Activated CD8-positive, alpha-beta T cell treated with anti-CD3 and anti-CD28 coated beads for 36 hours (primary cell): ENCODE measurements at places on chromosomes 2 and 18.

DNA sequence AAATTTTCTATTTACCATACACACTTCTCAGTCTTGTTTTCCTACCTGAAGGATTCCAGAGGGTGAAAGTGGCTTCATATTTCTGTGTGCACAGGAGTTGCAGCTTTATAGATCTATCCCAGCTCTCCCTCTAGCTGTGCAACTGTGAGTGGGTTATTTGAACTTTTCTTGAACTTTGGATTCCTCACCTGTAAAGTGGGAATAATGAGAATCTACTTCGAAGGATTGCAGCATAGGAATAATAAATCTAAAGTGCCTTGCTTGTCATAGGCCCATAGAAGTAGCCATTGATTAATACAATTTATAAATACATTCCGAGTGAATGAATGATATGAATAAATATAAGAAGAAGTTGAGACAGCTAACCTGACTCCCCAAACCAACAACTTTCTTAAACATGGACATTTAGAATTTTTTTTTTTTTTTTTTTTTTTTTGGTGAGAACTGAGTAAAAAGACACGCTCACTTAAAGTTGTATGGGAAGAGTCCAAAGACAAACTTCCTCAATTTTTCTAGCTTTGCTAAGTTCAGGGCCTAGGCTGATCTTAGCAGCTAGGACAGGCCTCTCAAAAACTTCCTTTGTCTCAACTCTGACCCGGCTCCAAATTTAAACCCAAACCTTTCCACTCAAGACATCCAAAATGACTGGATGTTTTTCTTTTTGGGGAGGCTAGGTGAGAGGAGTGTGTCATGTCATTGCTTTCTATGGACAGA lies 203.3 kb upstream of the FBXO11 start:
- DNase-seq: no peak

DNA sequence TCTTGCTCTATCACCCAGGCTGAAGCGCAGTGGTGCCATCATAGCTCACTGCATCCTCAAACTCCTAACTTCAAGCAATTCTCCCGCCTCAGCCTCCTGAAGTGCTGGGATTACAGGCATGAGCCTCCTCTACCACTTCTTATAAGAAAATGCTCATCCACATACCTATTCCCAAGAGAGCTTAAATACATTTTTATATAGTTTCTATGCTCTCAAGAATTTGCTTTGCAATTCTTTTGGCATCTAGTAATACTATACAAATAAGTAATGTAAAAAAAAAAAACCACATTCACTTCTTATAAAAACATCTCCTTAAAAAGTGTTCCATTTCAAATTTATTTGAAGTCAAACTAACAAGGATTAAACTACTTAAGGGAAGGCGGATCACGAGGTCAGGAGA lies 197.3 kb downstream of the DNAH7 start:
- no peak for DNase-seq

DNA sequence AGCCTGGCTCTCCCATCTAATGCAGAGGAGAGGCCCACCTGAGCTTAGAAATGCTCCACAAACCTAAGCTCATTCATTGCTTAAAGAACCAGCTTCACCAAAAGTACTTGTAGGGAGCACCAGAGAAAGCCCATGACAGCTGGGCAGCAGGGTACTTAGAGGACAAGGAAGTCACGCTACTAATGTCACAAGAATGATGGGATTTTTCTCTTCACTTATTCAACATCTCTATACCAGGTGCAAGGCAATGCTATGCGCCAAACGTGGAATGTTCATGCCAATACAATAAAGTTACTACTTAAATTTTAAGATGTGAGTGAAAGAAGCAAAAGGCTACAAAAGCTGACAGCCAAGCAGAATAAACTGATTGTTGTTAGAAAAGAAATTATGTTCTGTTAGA lies 36.0 kb downstream of the LONRF2 start:
- DNase-seq: no peak

- DNase-seq: no peak
Measured at GRCh38 chr2:217920879-217921603, 81.8 kb downstream of the TNS1 start.

DNA sequence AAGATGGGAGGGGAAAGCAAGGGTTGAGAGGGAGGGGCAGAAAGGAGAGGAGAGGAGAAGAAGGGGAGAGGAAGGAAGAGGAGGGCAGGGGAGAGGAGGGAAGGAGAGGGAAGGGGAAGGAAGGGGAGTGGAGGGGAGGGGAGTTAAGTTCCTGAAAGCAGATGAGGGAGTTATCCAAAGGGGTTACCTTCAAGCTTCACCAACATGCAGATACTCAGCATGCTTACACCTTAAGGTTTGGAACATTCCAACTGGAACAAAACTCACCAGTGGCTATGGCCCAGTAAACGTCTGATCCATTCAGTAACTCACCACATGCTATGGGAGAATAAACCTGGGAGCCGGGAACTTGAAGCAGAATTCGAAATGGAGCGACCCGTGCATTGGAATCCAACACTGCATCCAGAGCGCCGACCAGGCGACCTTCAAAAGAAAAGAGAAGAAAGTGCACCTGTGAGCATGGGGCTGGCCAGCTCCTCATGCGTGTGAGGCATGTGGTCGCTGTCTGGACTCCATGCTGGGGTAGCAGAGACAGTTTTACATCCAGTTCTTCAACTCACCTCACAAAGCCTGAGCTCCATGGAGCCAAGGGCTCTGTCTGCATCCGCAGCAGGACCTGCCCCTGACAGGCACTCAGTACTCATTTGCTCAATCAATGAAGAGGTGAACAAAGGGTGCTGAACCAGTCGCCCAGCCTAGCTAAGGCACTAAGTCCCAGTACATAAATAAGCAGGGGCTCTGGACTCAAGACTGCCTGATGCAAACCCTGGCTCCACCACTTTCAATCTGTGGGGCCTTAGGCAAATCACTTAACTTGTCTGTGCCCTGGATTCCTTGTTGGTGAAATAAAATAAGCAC lies 61.0 kb downstream of the TBC1D8 start:
- DNase-seq: no peak

- DNase-seq: no peak
Measured at GRCh38 chr2:119837759-119838158, 78.0 kb downstream of the PTPN4 start.

GRCh38 chr18:44298566-44298965 lies 382.1 kb upstream of the SETBP1 start:
- no peak for DNase-seq

DNA sequence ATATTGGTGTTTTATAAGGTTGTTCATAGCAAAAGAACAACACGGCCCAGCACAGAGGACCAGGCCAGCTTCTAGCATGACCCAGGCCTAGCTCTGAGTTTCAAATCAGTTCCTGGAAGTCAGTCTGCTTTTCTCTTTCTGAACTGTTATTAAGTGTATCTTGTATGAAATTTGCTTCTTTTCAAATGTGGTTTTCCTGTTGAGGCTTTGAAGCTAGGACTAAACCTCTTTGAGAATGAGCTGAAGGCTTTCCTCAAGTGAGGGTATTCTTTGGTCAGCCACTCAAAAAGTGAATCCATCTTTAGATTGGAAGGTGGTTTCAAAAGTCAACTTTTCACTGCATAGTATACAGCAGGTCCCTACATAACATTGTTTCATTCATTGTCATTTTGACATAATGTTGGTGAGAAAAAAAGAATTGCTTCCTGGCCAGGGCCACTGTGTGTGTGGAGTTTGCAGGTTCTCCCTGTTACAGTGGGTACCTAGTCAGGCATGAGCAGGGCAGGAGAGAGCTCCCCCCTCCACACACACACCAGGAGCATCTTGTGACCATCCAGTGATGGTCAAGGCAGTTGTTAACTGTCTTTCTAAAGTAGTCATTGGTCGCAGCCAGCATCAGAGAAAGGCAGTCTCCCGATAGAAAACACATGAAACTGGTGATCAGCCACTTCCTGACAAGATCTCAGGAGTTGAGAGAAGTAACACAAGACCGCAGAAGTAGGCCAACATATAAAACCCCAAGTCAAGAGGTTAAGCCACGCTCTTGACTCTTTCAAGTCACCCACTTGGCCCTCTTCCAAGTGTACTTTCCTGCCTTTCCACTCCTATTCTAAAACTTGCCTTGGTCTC lies 6.7 kb upstream of the ACAA2 start:
- DNase-seq: peak; percentile 60

- DNase-seq: no peak
Measured at GRCh38 chr2:227410191-227410590, 22.4 kb upstream of the SCYGR1 start.

DNA sequence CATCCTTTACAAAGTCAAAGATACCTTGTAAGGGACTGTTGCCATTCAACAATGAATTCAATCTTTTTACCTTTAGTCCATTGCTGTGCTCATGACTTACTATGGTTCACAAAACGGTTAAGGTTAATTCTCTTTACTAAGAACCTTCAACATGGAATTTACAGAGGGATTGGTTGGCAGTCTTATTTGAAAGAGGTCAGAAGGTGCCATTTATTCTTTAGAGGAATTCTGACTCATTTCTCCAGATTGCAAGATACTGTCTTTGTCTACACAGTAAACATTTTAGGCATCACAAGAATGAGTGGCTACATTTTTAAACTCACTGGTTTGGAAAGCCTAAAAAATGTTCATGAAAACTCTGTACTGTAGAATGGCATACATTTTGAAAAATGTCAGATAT lies 17.4 kb downstream of the KCNH7 start:
- DNase-seq: no peak

DNA sequence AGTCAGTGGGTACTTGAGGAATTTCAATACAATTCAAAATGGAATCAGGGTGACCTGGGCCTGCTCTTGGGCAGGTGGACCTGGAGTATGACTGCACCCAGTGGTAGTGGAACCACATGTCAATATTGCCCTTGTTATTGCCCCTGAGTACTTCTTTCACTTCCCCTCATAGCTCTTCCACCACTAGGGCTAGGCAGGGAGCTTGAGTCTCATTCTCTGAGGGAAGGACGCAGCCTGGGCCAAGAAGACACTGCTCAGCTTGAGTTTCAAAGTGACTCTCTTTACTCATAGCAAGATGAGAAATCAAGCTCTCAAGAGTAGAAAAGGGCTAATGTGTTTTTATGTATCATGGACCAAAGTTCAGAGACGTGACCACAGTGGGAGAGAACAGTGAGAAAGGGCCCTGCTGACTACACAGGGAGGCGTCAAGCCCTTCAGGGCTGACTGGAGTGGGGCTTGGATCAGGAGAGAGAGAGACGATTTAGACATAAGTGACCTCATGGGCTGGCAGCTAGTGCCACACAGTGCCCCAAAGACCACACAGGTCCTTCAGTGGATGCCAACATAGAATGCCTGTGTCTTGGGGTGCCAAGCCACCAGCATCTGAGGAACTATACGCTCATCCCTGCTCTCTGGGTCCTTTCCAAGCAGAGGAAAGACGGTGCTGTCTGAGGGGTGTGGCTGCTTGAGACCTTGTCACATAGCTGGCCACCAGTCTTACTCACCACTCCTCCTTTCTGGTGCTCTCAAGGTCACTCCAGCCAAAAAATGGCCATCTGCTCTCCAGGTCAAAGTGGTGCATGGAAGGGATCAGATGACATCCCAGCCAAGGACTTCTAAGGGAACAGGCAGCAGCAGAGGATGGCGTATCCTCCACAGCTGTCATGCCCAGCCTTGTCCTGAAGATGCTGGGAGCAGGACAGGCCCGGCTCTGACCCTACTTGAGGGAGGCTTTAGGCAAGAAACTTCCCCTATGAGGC lies 13.0 kb downstream of the PTMA start:
- DNase-seq: no peak

GRCh38 chr2:189631849-189632248 lies 29.4 kb upstream of the ASNSD1 start:
- no peak for DNase-seq

GRCh38 chr2:141482697-141483096 lies 648.1 kb downstream of the LRP1B start:
- no peak for DNase-seq

- no peak for DNase-seq
Measured at GRCh38 chr2:132676999-132677398, 7.0 kb upstream of the LYPD1 start.

DNA sequence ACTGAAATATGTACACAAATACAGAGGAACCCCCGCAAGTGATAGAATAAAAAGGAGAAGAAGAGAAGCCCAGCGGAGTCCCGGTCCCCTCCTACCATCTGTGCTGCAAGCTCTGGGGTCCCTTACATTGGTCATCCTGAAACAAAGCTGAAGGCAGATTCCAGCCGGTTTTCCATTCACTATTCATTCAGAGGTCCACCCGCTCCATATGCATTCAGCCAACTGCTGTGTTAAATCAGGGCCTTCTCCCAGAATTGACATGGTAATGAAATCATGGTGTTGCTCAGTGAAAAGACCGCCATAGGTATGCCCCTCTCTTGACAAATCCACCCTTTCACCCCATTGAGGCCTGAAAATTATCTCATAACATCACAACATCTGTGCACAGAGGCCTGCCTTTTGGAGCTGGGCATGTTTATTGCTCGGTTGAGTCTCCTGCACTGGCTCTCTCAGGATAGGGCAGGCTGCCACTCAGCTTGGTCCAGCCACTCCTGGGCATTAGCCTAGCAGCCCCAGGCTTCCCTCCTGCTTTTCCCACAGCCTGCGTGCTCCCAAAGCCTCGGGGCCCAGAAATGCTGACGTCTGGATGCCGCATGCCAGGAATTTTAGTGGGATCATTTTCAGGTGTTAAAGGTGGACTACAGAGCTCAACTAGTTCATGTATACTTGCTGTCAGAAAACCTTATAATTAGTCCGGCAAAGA lies 39.3 kb upstream of the ID2 start:
- no peak for DNase-seq

- DNase-seq: no peak
Measured at GRCh38 chr2:43246641-43247040, 20.2 kb upstream of the ZFP36L2 start.

- no peak for DNase-seq
Measured at GRCh38 chr2:154707994-154708575, 9.6 kb downstream of the KCNJ3 start.
